ENCODE measurements at places on chromosomes 3 and 15.

DNA sequence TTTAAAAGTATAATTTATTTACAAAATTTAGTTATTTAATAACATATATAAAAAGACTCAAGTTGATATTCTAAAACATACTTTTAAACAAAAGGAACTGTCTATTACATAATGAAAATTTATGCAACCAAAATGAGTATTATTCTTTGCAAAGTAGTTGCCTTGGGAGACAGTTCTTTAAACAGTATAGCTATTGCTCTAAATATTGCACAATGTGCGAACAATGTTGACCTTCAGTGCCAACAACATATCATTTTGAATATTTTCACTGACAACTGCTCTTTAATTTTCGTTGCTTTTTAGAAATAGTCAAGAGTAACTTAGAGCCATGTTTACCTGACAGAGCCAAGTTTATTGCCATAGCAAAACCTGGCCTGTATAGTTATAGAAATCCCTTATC, 124.9 kb downstream of the ZBTB20 start:
- no peak for DNase-seq

DNA sequence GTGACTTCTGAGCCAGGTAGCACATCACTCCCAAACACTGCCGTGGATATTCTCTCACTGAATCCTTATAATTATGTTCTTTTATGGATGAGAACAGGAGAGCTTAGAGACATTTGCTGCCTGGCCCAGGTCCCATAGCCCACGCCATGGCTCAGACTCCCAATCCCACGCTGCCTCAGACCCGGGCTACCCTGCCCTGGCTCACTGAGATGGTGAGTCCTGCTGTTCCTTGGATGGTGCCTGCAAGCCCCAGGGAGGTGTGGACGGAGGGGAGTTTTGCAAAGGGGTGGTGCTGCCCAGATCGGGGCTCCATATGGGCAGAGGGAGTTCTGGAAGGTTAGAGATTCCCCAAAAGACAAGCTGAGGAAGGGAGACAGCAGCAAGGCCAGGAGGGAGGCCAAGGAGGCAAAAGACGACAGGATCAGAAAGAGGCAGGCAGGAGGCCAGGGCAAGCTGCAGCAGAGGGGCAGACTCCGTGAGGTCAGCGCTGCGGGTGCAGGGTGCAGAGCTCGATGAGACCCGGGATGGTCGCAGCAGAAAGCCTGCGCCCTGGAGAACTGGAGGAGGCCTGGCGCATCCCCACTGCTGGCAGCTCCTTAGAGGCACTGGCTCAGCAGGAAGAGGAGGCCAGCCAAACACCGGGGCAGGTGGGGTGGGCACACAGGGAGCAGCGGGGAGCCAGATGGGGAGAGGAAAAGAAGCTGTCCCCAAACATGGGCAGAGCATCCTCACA, 95.7 kb upstream of the ALDH1A3 start:
- no peak for DNase-seq

DNA sequence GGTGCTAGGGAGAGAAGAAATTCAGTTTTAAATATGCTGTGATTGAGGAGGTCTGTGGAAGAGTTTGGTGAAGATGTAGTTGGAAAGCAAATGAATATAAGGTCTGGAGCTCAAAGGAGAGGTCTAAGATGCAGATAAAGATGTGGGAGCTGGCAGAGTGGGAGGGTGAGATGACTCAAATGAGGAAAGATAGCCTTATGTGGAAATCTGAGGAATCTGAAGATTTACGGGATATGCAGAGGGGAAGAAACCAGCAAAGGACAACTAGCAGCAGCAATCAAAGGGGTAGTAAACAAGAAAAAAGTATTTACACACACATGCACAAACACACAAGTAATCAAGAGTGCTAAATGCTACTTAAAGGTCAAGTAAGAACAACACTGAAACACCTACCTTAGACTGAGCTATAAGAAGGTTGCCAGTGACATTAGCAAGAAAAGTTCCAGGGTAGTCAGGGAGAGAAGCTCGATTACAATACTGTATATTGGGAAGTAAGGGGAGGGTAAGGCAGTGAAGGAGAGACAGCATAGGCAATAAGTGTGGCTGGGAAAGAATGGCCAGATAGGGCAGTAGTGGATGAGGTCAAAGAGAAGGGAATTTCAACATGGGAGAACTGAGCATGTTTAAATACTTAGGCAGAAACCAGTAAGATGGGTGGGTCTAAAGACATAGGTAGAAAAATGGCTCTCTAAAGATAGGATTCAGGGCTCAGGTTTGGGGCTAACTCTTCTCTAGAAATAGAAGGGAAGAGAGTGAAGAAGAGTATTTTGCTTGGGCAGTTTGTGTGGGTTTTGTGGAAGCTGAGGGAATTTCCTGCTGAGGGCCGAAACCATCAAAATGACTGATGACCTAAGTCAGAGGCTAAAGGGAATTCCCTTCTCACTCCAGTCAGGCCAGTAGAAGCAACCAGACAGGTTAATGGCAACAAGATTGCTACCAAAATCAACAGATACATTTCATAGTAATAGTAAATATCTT, 8.9 kb downstream of the CMTM6 start:
- no peak for DNase-seq

GRCh38 chr3:63949005-63949404, 36.8 kb upstream of the SCAANT1 start:
- no peak for DNase-seq

DNA sequence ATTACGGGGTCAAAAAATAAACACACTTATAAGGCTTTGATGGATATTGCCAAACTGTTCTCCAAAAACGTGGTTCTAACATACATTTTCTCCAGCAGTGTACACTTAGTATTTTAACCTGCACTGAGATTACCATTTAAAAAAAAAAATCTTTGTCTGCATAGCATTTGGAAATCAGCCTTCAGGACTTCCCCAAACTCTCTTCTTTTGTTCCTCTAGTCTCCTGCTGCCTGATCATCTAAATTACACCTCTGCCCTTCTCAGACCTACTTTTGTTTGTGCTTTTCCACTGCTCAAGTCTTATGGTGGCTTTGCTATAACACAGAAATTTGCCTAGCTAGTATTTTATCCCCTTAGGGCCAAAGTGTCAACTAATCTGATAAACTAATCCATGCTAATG, 3.8 kb downstream of the NCEH1 start:
- no peak for DNase-seq

GRCh38 chr3:142857056-142857455, 31.8 kb downstream of the PCOLCE2 start:
- no peak for DNase-seq

GRCh38 chr3:194205675-194206133, 69.8 kb downstream of the HES1 start:
- no peak for DNase-seq

DNA sequence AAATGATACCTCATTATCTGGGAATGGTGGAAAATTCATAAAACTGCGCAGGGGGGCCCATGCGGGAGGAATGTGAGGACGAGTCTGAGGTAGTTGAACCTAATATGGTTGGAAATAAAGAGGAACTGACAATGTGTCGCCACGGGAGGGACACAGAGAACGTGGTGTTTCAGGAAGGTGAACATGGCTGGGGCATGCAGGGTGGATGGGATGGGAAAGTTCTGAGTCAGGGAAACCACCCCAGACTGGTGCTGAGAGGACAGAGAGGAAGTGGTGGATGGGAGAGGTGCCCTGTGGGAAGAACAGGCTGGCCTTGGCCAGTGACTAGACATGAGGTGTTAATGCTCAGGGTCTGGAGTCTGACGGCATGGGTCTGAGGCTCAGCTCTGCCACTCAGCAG, 137.1 kb upstream of the WNT5A start:
- DNase-seq, result no peak

GRCh38 chr3:464255-464654, 267.7 kb downstream of the CHL1 start:
- DNase-seq, result no peak

DNA sequence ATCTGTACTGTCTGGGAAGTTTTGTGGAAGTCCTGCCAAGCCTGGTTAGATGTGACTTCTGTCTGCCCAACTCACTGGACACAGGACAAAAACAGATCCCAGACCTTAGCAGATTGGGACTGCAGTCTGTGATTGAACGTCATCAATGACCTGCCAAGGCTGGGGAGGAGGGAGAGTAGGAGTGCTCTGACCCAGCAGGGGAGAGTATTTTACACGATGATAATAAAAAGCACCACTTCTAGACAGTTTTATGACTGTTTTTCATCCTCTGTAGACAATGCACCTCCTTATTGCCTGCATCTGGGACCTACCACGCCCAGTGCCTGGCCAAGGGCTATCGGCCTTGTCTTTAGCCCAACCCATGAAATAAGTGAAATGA, 102.3 kb upstream of the NR2E3 start:
- no peak for DNase-seq

- peak; percentile 41 for DNase-seq
Observed at GRCh38 chr3:127197300-127198189, 4.6 kb downstream of the PRR23E start.

DNA sequence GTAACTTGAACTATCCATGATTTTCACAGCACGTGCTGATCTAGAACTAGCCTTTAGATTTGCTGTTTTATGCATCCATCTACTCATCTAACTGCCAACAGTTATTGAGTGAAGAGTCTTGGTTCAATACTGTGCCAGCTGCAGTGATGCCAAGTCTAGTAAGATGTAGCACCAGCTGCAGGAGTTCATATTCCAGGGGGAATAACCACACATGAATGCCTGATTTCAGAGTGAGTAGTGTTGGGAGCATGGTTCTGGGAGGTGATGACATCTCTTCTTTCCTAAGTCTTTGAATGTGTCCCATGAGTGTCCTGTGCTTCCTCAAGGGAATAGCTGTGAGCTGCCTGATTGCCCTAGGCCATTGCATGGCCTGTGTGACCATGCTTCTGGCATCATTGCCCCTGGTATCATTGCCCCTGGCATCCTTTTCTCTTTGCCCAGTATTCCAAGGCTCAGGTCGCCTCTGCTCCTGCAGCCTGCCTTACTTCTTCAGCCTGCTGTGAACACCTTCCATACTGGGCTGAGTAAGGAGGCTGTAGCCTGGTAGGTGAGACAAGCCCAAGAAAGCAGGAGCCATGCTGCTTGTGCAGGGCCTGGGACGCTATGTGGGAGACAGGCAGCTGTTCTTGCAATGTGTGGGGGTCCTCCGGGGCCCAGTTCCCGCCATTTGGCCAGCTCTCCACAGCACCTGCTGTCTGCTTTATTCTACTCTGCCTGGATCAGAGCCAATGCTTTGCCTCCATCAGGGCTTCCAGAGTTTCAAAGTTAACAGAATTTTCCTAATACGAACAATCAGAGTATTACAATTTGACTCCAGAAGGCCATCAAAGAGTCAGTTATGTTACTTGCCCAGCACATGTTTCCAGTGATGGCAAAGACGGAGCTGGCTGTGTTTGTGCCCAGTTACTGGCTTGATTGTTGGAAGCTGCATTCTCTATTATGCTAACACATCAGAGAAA, 73.2 kb downstream of the CLSTN2 start:
- no peak for DNase-seq

DNA sequence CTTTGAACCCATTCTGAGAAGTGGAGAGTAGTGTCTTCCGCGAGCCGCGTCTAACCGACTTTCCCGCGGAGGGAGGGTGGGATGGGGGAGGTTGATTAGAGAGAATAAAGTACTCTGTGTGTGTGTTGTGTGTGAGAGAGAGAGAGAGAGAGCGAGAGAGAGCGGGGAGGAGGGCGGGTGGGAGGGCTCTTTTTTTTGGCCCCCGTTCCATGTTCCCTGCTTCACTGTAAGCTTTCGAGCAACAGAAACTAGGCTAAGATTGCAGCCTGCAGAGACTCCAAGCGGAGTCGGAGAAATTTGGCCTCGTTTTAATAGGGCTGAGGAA, 1.6 kb upstream of the MEIS2 start:
- no peak for DNase-seq

DNA sequence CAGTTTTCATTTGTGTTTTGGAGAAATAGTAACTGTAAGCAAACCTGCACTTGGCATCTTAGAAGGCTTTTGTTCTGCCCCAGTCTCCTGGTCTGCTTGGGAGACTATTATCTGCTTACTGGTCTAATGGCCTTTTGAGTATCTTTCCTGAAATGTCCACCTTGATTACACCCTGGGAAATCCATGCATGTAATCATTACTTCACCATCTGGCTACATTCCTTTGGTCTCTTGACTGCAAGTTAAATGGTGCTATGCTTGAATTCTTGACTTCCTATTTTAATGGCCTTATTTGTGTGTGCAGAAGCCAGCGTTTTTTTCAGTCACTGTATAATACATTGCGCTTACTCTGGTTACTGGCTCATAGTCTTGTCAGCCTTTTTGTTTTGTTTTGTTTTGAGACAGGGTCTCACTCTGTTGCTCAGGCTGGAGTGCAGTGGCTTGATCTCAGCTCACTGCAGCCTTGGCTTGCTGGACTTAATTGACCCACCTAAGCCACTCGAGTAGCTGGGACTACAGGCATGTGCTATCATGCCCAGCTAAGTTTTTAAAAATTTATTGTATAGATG, 30.0 kb downstream of the CHD2 start:
- no peak for DNase-seq

- DNase-seq, result no peak
Observed at GRCh38 chr15:55628369-55628730, 40.2 kb upstream of the PYGO1 start.

DNA sequence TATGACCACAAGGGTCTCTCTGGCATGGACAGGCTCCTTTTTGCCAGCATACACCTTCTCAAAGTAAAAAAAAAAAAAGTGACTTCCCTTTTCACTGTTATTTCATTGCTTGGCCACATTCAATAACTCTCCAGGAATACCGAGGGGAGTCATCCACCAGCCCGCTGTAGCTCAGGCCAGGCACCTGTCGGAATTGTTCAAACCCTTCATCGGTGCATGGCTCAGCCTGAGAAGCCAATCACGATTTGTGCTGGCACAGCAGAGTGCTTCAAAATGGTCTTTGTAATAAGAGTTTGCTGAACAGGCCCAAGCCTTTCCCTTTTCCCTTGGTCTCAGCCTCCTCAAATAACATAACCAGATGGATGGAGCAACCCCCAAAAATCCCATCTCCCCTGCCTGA, 145.4 kb downstream of the PDZRN3 start:
- DNase-seq, result no peak

- DNase-seq, result no peak
Observed at GRCh38 chr3:137249311-137249940, 291.6 kb downstream of the IL20RB start.

DNA sequence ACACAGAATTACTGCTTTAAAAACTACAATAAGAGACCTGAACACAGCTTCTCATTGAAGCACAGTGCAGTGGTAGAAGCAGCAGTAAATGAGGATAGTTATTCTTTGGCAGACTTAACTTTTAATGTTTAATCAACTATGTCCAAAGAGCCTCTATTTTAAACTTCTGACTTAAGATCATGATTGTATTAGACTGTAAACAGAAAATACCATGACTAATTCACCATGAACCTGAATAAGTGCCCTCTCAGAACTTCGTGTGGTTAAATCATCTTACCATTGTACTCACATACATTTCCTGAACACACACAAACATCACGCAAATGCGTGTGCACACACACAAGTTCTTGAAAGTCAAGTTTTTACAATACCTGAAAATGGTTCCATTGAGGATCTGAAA, 13.9 kb downstream of the CEP152 start:
- no peak for DNase-seq

GRCh38 chr15:100711516-100712021, 109.2 kb downstream of the ASB7 start:
- DNase-seq, result no peak

DNA sequence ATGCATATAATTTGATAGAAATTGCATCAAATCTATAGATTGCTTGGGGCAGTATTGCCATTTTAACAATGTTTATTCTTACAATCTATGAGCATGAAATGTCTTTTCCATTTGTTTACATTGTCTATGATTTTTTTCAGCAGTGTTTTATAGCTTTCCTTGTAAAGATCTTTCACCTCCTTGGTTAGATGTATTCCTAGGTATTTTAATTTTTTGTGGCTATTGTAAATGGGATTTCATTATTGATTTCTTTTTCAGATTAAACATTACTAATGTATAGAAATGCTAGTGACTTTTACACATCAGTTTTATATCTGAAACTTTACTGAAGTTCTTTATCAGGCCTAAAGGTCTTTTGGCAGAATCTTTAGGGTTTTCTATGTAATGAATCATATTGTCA, 237.6 kb upstream of the STAC start:
- no peak for DNase-seq
